Nephron progenitor cell (in vitro differentiated cells): ENCODE measurements at places on chromosomes 12 and 14.

DNA sequence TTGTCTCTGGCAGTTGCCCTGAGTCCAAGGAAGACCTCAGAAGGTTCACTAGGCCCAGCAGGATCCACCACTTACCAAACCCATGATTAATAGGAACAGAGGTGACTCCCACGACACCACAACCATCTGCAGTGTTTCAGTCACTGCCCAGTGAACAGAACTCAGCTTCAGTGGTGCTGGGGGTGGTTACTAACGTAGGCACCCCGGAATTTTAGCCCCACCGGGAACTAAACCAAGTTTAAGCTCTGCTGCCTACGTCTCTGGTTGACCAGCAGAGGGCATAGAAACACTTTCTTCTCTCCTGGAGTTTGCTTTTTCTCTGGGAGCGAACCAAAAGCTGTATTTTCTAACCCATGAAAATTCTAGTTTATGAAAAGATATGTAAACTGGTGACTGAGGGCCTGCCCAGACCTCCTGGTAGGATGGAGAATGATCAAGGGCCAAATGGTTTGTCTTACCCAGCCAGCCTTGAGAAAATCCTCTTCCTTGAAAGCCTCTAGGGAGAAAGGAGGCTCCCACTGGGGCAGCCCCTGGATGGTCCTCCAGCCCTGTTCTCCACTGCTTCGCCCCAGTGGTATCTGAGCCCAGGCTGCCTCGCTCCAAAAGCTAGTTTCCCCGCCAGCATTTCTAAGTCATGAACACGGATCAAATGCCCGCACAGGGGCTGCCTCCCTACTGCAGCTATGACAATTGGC, 379.8 kb downstream of the DPF3 start:
- peaks cover 46% of the 10 kb centered on the region for H3K4me1 ChIP-seq
- peak; percentile 28 for DNase-seq
- peak overlapping the region; percentile 2 for H3K4me3 ChIP-seq
- peak overlapping the region; percentile 18 for H3K27ac ChIP-seq
- no peaks in the 10 kb centered on the region for H3K36me3 ChIP-seq

DNA sequence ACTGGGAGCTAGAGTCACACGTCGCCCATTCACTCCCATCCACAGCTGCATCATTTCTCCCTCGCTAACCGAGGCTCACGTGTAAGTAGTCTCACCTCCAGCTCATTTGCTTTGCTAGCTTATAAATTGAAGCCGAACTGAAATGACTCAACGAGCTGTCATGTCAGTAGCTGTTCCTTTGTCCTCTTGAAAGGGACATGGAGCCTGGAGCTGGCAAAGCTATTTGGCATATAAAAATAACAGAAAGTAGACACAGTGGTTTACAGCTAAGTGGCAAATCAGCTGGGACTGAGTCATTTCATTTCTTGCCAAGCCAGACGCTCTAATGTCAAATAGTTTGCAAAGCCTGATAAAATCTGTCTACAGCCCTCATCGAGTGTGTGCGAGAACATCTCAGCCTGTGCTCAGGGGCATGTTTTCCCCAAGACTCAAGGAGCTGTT, 114.4 kb upstream of the TMEM233 start:
- no peaks in the 10 kb centered on the region for H3K4me1 ChIP-seq
- no peak overlapping the region for H3K27ac ChIP-seq
- no peak overlapping the region for H3K4me3 ChIP-seq
- peaks cover 7% of the 10 kb centered on the region for H3K27me3 ChIP-seq

DNA sequence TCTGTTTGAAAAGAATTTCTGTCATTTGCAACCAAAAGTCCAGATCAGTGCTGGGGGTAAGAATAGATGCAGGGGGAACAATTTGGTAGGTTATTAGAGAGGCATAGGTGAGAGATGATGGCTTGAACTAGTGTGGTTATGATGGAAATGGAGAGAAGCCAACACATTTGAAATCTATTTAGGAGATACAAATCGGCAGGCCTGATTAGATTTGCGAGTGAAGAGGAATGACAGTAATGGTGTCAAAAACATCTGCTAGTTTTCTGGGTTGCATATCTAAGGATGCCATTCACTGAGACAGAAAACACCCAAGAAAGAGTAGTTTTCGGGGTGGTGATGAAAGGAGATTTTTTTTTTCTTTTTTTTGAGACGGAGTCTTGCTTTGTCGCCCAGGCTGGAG, 138.1 kb downstream of the LMNTD1 start:
- no peaks in the 10 kb centered on the region for H3K36me3 ChIP-seq
- no peak overlapping the region for H3K27ac ChIP-seq
- DNase-seq = no peak
- no peak overlapping the region for H3K4me3 ChIP-seq
- H3K27me3 ChIP-seq = peaks cover 5% of the 10 kb centered on the region
- H3K4me1 ChIP-seq = peaks cover 4% of the 10 kb centered on the region

DNA sequence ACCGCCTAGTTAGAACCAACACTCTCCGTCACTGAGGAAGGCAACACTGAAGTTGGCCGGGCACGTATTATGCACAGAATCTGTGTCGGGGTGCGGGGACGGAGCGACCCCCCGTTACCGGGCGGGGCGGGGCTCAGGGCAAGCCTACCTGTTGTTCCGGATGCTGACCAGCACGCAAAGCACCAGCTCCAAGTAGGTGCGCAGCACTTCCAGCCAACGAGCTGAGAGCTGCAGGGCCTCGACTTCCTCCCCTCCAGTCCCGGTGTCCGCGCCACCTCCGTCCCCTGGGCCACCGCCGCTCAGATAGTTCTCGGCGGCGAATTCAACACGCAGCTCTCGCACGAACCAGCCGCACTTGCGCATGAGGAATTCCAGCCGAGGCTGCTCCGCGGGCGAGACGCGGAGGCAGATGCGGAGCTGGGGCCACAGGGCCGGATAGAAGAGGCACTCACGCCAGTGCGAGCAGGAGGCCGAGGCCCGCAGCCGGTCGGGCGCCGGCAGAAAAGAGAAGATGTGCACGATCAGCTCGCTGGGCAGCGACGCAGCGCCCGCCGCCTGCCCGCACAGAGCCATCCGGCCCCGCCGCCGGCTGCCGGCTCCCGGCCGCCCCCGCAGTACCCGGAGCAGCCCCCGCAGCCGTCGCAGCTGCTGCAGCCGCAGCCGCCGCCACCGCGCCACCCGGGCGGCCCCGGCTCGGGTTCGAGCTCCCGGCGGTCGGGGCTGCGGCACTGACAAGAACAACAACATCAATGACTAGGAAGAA, 636 bp downstream of the FBXO33 start:
- no peaks in the 10 kb centered on the region for H3K36me3 ChIP-seq
- peak overlapping the region; percentile 100 for H3K27ac ChIP-seq
- peaks cover 35% of the 10 kb centered on the region for H3K4me1 ChIP-seq

DNA sequence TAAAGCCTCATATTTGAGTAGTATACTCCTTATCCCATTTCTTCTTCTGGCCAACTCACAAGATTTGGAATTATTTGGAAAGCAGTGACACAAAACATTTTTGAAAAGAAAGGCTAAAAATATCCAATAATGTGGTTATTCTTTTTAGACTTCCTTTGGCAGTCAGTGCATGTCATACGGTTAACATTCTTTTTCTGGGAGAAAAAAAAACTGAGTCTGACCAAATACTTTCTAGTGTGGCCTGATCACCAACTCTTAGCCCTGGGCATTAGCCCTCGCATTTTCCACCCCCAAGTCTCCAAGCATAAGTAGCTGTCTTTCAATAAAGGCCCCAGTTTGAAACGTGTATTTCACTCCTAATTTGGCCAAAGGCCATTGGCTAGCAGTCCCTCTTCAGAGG, 5.9 kb downstream of the RASSF3 start:
- peaks cover 67% of the 10 kb centered on the region for H3K36me3 ChIP-seq
- H3K27ac ChIP-seq = peak overlapping the region; percentile 62
- peaks cover 29% of the 10 kb centered on the region for H3K4me1 ChIP-seq
- DNase-seq = no peak
